ENCODE measurements at places on chromosomes 13 and 19.

DNA sequence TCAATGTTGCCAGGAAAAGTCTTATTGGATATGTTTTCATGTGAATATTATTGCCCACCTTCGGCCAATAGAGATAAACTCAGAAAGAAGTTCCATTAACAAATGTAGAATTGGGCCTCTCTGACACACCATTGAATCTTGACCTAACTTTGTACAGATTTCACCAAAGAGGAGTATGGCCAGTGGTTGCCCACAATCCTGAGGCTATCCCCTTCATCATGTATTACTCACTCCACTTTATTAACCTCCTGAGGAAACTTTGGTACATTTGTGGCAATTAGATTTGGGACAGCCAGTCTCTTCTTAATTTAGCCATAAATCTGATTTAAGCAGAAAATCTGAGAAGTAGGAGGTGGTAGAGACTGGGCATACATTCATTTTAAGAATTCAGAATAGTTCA is 53.3 kb upstream of the POSTN start:
- no peak for DNase-seq

- DNase-seq: no peak
Observed at GRCh38 chr13:113668491-113668971, 1.5 kb downstream of the GRK1 start.

DNA sequence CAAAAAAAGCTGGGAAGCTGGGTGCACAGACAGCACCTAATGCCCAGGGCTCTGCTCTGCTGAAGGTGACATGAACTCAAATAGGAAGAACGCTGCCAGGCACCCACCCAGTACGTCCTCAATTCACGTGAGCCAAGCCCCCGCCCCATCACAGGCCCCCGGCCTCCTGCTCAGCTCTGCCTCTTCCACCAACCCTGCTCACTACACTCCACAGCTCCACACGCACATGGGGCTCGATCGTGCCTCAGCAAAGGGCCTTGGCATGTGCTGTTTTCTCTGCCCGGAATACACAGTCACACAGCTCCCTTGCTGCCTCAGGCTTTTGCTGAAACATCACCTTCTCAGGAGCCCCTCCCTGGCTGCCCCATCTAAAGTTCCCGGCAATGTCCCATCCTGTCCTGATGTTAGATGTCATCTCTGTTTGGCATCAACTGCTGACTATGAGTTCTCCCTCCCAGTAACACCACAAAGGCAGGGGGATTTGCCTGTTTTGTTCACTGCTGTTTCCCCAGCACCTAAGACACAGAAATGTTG is 2.3 kb downstream of the ATP13A1 start:
- DNase-seq: no peak

DNA sequence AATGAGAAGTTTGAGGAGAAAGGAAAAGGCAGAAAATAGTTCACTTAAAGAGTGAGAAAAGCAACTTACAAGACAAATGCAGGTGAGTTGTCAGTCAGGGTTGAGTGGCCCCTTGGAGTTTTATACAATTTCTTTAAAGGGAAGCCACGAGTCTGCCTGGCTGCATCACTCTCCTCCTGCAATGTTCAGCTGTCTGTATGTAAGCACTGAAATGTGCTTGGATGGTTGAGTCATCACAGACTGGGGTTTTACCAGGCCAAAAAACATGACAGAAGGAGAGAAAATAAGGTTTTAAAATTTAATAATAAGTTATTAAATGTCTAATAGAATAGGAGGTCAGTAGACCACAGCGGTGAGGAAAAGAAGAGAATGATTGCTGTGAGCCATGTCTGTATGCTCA is 51.0 kb upstream of the FGF14 start:
- DNase-seq: no peak

GRCh38 chr13:98741741-98742435 is 10.6 kb downstream of the SLC15A1 start:
- DNase-seq: no peak

DNA sequence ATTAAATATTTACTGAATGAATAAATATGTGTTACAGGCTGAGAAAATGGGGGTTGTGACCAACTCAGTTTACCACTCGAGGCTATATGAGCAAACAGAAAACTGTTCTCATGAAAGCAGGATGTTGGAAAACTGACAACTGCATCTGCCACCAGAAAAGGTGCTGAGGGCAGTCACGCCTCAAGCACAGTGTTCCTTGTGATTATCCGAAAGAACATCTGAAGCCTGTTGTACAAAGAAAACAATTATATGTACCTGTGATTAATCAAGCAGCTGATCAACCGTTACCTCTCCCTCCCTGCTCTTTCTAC is 6.2 kb upstream of the KLK13 start:
- no peak for DNase-seq

DNA sequence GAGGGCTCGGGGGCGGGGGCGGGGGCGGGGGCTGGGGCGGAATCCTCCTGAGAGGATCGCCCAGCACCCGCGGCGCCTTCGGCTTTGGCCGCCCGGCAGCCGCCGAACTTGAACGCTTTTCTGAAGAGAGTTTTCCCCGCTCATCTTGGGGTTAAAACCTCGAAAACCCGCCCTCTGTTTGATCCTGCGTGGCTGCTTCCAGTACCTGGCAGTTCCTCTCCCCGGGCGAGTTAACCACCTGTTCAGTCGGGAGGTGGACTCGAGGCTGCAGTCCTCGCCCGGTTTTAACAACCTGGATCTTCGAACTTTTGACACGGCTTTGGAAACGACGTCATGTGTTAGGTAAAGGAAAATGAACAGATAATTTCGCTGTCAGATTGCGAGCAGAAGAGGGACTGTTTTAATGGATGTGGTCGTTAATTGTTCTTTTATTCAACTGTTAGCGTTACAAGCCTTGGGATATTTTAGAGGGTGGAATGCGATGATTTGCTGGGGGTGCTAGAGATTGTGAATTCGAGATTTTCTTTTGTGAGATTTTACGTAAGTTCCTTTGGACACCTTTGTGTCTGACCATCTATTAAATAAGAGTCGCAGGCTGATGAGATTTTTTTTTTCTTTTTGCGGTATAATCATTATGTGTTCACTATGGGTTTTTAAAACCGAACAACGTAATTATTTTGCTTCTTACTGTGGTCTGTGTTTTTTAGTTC is 1.0 kb downstream of the FNDC3A start:
- no peak for DNase-seq

DNA sequence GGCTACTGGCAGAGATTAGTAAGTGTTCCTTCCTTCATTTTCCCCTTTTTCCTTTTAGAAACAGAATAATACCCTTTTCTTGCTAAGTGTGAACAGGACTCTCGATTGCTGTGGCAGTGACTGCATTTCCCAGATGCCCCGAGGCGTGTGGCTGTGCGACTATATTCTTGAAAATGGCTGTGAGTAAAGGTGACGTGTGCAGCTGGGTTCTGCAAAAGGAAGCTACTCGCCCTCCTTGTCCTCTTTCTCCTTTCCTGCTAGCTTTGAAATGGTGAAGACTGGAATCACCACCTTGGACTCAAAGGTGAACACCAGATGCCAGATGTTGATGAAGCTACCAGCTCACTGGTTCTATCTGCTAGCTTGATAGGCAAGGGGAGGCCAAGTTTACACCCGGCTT is 121.4 kb downstream of the MIPEP start:
- DNase-seq: no peak

GRCh38 chr19:41876847-41877832 is at the start of gene CD79A:
CD79A (plus strand) TSS chr19:41877279; CDS start chr19:41877305, 26 bp downstream.
- DNase-seq: no peak

GRCh38 chr13:46296115-46296822 is 84.5 kb downstream of the LRRC63 start:
- no peak for DNase-seq

- DNase-seq: no peak
Observed at GRCh38 chr13:20258208-20258962, 26.3 kb upstream of the GJB6 start.

GRCh38 chr13:49997955-49998354 is 1.1 kb downstream of the TRIM13 start:
- DNase-seq: no peak

- DNase-seq: no peak
Observed at GRCh38 chr13:78046331-78046730, 127.7 kb upstream of the EDNRB start.

- no peak for DNase-seq
Observed at GRCh38 chr19:5903056-5903623, 450 bp downstream of the NDUFA11 start.

DNA sequence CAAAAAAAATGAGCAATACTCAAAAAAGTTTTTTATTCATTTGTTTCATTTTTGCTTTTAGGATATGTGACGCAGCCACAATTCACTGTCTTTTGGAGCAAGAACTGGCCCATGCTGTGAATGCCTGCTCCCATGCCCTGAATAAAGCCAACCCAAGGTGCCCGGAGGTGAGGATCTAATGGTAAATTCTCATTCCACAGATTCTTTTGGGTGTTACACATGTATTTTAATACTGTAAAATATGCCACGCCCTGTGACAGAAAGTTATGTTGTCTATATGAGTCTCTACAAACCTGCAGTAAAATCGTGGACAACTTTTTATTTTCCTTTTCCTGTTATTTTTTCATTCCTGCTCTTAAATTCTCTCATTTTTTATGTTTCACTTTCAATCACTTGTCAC is 57.5 kb upstream of the AKAP11 start:
- DNase-seq: no peak

GRCh38 chr13:101892296-101892695 is 439.8 kb downstream of the ITGBL1 start:
- DNase-seq: no peak

- DNase-seq: no peak
Observed at GRCh38 chr19:17234911-17235299, 8.9 kb downstream of the OCEL1 start.

DNA sequence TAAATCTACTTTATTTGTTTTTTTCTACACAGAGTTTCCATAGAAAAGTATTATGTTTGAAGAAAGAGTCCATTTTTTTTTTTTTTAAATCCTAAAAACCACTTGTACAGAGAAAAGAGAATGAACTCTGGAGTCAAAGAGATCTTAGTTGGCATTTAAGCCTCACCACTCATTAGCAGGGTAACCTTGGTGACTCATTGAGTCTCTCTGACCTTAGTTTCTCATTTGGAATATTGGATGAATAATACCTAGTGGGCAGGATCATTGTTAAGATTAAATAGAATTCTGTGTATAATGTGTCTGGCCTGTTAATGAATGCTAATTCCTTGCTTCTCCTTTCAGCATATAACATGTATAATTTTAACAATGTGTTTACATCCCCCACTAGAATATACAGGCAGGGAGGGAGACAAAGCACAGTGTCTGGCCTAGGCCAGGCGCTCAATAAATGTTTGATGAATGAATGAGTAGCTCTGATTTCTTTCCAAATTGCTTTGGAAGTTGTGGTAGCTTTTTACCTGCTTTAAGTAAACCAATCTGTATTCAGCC is 48.7 kb upstream of the MYCBP2 start:
- DNase-seq: no peak

DNA sequence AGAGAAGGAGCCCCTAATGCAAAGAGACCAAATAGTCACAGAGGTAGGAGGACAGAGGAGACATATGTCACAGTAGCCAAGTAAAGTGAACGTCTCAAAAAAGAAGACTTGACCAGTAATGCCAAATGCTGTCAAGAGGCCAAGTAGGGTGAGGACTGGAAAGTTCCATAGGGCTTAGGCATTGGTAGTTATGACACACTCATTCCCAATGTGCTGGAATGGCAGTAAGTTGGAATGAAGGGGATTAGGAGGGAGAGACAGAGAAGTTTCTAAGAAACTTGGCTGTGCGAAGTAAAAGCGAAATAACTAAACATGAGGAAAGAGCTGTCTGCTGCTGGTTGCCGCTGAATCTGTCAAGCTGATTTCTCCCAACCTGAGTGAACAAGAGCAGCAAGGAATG is 14.9 kb upstream of the FRY start:
- no peak for DNase-seq

DNA sequence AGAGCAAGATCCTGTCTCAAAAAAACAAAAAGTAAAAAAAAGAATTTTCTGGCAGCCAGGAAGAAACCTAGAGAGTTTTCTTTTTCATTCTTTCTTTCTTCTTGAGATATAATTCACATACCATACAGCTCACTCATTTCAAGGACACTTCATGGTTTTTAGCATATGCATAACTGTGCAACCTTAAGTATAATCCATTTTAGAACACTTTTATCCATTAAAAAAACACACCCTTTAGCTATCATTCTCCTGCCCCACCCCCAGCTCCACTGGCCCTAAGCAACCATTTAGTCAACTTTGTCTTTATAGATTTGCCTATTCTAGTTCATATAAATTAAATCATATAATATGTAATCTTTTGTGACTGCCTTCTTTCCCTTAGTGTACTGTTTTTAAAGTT is 8.1 kb upstream of the IPO5 start:
- no peak for DNase-seq

- no peak for DNase-seq
Observed at GRCh38 chr19:5827342-5827890, 12.1 kb downstream of the FUT6 start.

DNA sequence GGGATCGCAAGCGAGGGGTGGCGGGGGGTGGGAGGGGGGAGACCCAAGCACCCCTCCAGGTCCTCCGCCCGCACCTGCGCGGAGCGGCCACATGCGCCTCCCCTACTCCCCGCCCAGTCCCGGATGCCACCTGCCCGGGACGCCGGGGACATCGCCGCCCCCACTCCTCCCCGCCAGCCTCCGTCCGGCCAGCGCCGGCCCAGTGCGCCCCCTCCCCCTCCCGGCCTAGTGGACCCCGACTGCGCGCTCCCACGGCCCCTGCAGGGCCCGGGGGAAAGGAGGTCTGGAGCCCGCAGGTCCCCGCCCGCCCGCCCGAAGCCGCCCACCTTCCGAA is 263 bp downstream of the RHPN2 start:
- DNase-seq: no peak

DNA sequence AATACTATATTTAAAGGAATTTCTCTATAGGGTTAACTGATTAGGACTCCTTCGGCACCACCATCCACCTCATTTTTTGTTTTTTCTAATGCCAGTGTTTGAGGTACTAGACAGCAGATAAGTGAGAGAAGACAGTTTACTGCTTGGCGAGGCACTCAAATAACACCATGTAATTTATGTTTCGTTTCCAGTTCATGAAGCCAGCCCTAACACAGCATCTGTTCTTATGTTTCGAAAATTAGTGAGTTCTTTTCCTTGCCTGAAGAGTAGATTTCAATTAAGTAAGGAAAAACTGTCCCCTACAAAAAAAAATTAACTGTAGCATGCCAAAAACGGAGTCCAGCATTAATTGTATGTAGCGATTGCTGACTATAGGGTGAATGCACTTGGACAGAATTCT is 409.1 kb downstream of the TBC1D4 start:
- DNase-seq: no peak

DNA sequence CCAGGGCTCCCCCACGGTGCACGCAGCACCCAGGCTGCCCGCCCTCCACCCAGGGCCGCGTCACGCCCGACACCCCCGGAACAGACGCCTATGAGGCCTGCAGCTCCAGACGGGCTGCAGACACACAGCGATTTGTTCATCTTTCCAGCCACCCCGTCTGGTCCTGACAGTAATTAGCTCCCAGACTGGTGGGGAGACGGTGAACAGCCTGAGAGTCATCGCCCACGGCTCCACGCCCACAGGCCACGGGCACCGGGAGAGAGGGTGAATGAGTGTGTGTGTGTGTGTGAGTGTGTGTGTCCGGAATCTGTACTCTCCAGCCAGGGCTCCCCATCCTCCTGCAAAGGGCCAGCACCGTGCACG is 18.1 kb downstream of the GADD45B start:
- DNase-seq: no peak

GRCh38 chr13:39401046-39401705 is 201.8 kb downstream of the LHFPL6 start:
- DNase-seq: no peak
